ENCODE measurements at places on chromosomes 11 and 22.

DNA sequence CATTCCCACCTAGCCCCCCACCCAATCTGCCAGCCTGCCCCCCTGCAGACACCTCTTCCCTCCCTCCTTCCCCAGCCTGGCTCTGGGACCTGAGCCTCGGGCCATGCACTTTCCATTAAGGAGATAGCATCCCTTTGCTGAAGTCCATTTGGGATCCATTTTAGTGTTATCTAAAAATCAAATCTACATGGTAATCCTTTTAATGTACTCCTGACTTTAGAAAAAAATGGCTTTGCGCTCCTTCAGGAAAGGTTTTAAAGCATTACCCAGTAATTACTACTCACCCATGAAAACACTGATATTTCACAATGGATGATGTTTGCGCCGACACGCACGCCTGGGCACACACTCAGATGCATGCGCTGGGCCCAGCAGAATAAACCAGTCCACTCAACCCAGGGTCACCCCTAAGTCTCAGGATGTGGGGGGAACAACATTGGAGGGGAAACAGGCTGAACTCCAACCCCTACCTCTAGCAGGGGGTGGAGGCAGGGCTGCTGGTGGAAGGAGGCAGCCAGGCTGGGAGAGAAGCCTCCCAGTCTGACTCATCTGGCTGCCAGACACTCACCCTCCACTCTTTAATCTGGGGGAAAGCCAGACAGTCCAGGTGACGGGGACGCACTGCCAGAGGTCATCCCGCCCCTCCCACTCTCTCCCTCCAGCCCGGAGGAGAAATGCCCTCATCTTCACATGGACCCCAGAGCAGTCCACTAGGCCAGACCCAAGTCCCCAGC, 29.8 kb downstream of the LMO1 start:
- no peaks in the 10 kb centered on the region for H3K36me3 ChIP-seq
- no peak overlapping the region for H3K4me3 ChIP-seq
- DNase-seq, result no peak
- H3K27ac ChIP-seq, result no peak overlapping the region

DNA sequence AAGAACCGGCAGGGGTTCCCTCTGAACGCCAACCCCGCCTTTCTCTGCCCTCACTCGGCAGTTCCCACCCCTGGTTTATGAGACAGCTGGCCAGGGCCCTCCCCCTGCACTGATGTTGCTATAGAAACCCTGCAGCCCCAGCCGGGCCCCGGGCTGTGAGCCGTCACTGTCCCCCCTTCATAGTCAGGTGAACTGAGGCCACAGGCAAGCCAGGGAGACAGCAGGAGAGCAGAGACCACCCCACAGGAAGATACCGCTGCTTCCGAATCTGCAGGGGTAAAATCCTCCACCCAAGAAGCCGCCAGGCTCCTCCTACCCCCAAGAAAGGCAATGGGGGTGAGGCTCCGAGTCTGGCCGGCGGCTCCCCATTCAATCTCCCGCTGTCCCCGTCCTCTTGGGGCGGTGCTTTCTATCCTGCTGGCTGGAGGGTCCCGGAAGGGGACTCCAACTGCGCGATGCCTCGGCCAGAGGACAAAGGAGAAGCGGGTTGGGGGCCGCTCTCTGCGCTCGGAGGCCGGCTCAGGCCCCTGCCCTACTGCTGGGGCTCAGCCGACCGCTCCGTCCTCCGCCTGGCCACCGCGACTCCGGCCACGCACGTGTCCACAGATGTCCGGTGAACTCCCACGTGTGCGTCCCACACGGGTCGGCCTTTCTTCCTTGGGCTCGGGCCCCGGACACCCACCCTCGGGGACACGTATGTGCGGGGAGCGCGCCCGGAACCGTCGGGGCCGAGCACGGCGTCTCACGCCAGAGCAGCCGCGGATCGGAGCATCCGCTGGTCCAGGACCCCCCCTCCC, 587 bp downstream of the SLC25A22 start:
- H3K4me3 ChIP-seq, result peak overlapping the region; percentile 71
- H3K36me3 ChIP-seq, result no peaks in the 10 kb centered on the region
- peaks cover 42% of the 10 kb centered on the region for H3K4me1 ChIP-seq
- no peak for DNase-seq
- no peaks in the 10 kb centered on the region for H3K27me3 ChIP-seq

DNA sequence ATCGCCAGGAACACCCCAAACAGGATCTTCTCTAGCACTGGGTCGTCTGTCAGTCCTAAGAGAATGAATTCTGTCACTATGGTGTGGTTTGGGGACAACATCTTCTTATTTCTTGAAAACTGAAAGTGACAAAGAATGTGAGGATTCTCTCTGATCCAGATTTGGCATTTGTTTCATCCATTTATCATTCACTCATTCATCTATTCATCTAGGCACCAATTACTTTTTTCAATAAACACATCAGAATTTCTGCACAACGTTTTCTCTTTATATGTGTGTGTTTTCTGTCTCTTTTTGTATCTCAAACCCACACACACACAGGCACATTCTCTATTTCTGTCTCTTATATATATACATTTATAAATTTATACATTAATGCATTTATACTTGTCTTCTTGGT, at the start of gene OR5M10:
OR5M10 (minus strand) TSS at position 101 of the 400 bp plus-strand sequence; CDS start at position 101, 0 bp downstream.
- H3K27ac ChIP-seq, result no peak within 1 kb of the TSS
- H3K4me1 ChIP-seq, result no peaks in the 10 kb centered on the region
- H3K27me3 ChIP-seq, result no peaks in the 10 kb centered on the region

DNA sequence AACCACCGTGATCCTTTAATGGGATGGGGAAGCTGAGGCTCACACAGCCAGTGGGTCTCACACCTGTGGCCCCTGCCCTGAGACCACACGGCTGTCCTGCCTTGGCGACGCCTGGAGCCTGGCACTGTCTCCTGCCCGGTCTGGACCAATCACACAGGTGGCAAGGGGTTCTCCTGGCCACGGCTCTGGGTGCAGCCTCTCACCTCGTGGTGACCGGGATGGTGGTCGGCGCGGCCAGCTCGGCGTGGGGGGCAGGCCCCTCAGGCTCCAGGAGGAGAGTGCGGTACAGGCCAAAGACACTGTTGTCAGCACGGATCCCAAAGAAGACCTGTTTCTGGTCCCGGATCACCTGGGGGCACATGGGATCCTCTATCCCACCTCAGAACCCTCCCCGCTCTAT, 8.7 kb downstream of the ANO9 start:
- DNase-seq, result no peak
- peaks cover 11% of the 10 kb centered on the region for H3K4me1 ChIP-seq
- no peaks in the 10 kb centered on the region for H3K27me3 ChIP-seq
- no peaks in the 10 kb centered on the region for H3K36me3 ChIP-seq
- H3K27ac ChIP-seq, result no peak overlapping the region

DNA sequence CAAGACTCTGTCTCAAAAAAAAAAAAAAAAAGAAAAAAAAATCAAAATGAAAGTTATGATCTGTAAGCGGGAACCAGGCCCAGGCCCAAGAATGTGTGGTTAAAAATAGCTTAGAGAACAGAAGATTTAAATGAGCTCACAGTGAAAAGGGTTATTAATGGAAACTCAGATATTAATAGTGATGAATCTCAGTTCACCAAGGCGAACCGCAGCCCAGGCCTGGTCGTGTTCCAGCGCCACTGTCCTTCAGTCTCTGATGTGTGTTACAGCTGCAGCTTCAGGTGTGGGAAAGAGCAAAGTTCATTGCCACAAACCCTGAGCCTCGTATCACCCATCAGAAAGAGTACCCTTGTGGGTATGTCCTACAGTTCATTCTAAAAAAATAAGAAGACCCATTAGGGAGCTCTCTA, 107.1 kb downstream of the GAB2 start:
- 0 out of 2 replicates have a peak, but pooled peaks cover 3% of the 10 kb centered on the region for H3K4me1 ChIP-seq
- DNase-seq, result no peak
- no peak overlapping the region for H3K27ac ChIP-seq

GRCh38 chr22:36649066-36649465, 54.5 kb downstream of the CACNG2 start:
- H3K27ac ChIP-seq, result no peak overlapping the region
- H3K4me3 ChIP-seq, result no peak overlapping the region
- no peaks in the 10 kb centered on the region for H3K4me1 ChIP-seq
- no peak for DNase-seq

- no peak overlapping the region for H3K27ac ChIP-seq
- H3K4me1 ChIP-seq, result no peaks in the 10 kb centered on the region
- no peak for DNase-seq
Observed at GRCh38 chr22:40976866-40977700, 25.9 kb downstream of the RBX1 start.

GRCh38 chr11:46912526-46913150, 5.7 kb downstream of the LRP4 start:
- peaks cover 23% of the 10 kb centered on the region for H3K4me1 ChIP-seq
- H3K27ac ChIP-seq, result no peak overlapping the region

- H3K27me3 ChIP-seq, result peaks cover 23% of the 10 kb centered on the region
- no peak overlapping the region for H3K27ac ChIP-seq
- no peaks in the 10 kb centered on the region for H3K36me3 ChIP-seq
- no peak for DNase-seq
- no peak overlapping the region for H3K4me3 ChIP-seq
Observed at GRCh38 chr11:119839476-119840133, 110.6 kb upstream of the NECTIN1 start.

GRCh38 chr22:47561115-47561675, 798.7 kb downstream of the TBC1D22A start:
- no peak overlapping the region for H3K4me3 ChIP-seq
- H3K27ac ChIP-seq, result no peak overlapping the region
- H3K36me3 ChIP-seq, result no peaks in the 10 kb centered on the region
- no peak for DNase-seq
- no peaks in the 10 kb centered on the region for H3K4me1 ChIP-seq

- no peaks in the 10 kb centered on the region for H3K36me3 ChIP-seq
- H3K4me3 ChIP-seq, result peak within 1 kb of the TSS; percentile 85
- peak within 1 kb of the TSS; percentile 98 for H3K27ac ChIP-seq
Observed at GRCh38 chr11:68841718-68842426, at the start of gene CPT1A. Gene CPT1A (minus strand): TSS chr11:68841916. CDS start chr11:68815474, 26,442 bp downstream.

- DNase-seq, result no peak
- H3K27ac ChIP-seq, result no peak overlapping the region
- H3K36me3 ChIP-seq, result no peaks in the 10 kb centered on the region
- H3K4me3 ChIP-seq, result no peak overlapping the region
- no peaks in the 10 kb centered on the region for H3K4me1 ChIP-seq
- H3K27me3 ChIP-seq, result peaks cover 6% of the 10 kb centered on the region
Observed at GRCh38 chr11:83571302-83571701, 285.1 kb upstream of the CCDC90B start.

DNA sequence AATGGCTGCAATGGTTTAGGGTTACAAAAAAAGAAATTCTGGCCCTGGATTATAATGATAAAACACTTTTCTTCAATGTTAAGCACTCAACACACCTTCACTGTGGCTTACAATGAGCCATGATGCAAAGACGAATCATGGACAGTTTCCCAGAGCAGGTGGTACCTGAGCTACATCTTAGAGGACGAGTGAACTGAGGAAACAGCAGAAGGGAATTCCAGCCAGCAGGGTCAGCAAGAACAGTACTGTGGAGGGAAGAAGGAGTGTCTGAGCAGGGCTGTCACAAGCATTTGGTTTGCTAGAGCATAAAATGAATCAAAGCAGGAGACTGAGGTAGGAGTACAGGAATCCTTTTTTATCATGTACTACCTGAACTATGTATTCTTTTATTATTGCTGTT, 332.8 kb upstream of the C11orf87 start:
- no peak overlapping the region for H3K27ac ChIP-seq
- H3K4me1 ChIP-seq, result no peaks in the 10 kb centered on the region
- no peaks in the 10 kb centered on the region for H3K36me3 ChIP-seq
- no peak for DNase-seq

GRCh38 chr11:86799680-86800075, 664 bp upstream of the PRSS23 start:
- H3K4me3 ChIP-seq, result peak overlapping the region; percentile 76
- no peaks in the 10 kb centered on the region for H3K27me3 ChIP-seq

DNA sequence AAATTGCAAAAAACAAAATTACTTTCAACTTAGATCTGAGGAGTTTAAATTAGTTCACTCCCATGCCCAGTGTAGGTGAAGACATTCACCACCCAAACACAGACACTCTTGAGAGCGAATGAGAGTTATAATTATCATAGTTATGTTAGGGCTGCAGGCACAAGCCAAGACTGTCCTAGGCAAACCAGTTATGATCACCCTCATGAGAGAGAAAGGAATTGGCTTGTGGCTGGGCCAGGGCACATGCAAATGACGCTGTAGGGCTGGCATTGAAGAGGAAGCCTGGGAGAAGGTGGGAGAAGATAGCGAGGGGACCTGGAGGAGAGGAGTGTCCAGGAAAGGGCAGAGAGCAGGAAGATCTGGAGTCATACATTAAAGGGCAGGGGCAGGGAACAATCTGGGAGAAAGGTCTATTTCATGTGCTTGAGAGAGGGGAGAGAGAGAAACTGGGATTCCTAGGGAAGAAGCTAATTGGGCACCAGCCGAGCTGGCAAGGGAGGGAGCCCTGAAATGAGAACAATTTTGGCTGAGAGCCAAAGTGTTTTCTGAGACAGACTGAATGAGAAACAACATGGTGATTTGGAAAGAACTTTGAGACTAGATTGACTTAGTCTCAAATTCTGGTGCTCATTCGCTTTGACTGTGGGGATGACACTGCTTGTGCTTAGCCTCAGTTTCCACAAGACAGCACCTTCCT, 279.9 kb downstream of the KIRREL3 start:
- DNase-seq, result no peak
- H3K4me3 ChIP-seq, result no peak overlapping the region
- H3K27me3 ChIP-seq, result peaks cover 25% of the 10 kb centered on the region
- H3K36me3 ChIP-seq, result no peaks in the 10 kb centered on the region

- no peaks in the 10 kb centered on the region for H3K27me3 ChIP-seq
- peaks cover 23% of the 10 kb centered on the region for H3K4me1 ChIP-seq
- H3K27ac ChIP-seq, result peak overlapping the region; percentile 97
- H3K36me3 ChIP-seq, result peaks cover 19% of the 10 kb centered on the region
- peak overlapping the region; percentile 88 for H3K4me3 ChIP-seq
Observed at GRCh38 chr11:83194281-83195142, 1.0 kb downstream of the ANKRD42 start.

DNA sequence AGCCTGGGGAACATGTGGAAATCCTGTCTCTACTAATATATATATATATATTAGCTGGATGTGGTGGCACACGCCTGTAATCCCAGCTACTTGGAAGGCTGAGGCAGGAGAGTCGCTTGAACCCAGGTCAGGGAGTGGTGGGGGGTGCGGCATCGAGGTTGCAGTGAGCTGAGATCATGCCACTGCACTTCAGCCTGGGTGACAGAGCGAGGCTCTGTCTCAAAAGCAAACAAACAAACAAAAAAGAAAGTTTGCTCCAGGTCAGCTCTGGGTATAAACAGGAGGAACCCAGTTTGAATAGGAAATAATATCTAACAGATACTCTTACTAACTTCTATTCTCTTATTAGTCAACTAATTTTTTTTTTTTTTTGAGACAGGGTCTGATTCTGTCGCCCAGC, 34.3 kb upstream of the CECR2 start:
- H3K4me3 ChIP-seq, result no peak overlapping the region
- H3K36me3 ChIP-seq, result no peaks in the 10 kb centered on the region
- H3K4me1 ChIP-seq, result no peaks in the 10 kb centered on the region
- DNase-seq, result no peak
- no peak overlapping the region for H3K27ac ChIP-seq

GRCh38 chr11:6194065-6194581, 4.9 kb upstream of the OR52W1 start:
- H3K4me3 ChIP-seq, result no peak overlapping the region
- H3K27me3 ChIP-seq, result peaks cover 3% of the 10 kb centered on the region
- H3K36me3 ChIP-seq, result no peaks in the 10 kb centered on the region
- H3K27ac ChIP-seq, result no peak overlapping the region
- no peaks in the 10 kb centered on the region for H3K4me1 ChIP-seq

- no peaks in the 10 kb centered on the region for H3K27me3 ChIP-seq
- peak overlapping the region; percentile 98 for H3K27ac ChIP-seq
- no peak for DNase-seq
- no peaks in the 10 kb centered on the region for H3K36me3 ChIP-seq
Observed at GRCh38 chr11:110297726-110298300, 1.4 kb upstream of the RDX start.

Data from Panc1 (cell line).